Thoracic aorta (tissue), 2 donors: ENCODE measurements at places on chromosomes 2 and 18.
A peak's percentile ranks its signal among the peaks of the same experiment; 100 is the strongest.

GRCh38 chr18:63199743-63200241 is 119.8 kb downstream of the BCL2 start:
- H3K36me3 ChIP-seq, result no peaks in the 10 kb centered on the region
- H3K27ac ChIP-seq, result no peak overlapping the region
- H3K27me3 ChIP-seq, result no peaks in the 10 kb centered on the region
- no peaks in the 10 kb centered on the region for H3K4me1 ChIP-seq
- DNase-seq, result no peak

DNA sequence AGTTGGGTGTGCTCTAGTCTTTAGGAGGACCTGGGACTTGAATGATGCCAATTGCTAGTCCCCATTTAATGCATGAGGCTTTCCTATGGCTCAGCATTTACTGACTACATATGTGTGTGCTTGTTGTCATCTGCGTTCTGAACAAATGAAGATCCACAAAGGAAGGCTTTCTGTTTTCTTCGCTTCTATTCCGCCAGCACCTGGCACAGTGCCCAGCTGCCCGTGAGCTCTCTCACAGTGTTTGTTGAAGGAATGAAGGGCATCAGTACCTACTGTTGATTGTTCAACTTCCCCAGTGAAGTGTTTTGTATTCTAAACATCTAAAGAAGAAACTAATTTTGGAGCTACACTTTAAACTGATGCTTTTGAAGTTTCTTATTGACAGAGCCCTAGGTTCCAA is 122.4 kb upstream of the LINC00305 start:
- no peak overlapping the region for H3K27ac ChIP-seq
- H3K27me3 ChIP-seq, result no peaks in the 10 kb centered on the region
- no peaks in the 10 kb centered on the region for H3K4me1 ChIP-seq
- H3K4me3 ChIP-seq, result no peak overlapping the region
- no peak for DNase-seq

DNA sequence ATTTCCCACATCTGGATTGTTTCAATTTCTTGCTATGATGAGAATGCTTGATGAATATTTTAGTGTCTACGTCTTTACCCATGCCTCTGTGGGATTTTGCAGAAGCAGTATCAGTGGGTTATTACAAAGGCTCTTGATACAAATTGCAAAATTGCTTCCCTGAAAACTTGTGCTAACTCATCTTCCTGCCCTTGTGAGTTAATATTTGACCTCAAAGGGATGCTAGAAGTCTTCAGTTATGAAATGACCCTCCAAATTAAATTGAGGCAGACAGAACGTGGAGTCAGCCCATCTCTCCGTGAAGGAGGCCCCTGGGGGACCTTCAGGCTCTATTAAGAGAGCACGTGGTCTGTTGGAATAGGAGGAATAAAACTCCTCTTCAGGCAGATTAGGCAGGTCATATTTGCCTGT is 239.2 kb upstream of the HS6ST1 start:
- no peaks in the 10 kb centered on the region for H3K27me3 ChIP-seq
- no peak overlapping the region for H3K27ac ChIP-seq
- H3K36me3 ChIP-seq, result no peaks in the 10 kb centered on the region

DNA sequence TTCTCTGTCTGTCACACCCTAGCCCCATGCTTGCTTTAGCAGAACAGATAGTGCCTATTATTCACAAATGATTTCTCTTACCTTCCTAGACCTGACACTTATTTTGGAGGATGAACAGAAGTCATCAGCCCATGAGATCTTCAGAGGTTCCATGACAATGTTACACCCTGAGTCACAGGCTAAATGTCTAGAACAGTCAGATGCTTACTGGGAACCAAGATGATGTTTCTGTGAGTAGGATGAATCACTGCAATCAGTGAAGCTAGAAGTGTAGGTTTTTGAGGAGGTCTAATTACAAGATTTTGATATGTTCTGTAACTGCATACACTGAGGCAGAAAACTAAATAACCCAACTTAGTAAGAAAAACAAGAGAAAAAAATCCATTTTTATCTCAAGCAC is 123.0 kb upstream of the THUMPD2 start:
- no peak for DNase-seq
- no peaks in the 10 kb centered on the region for H3K27me3 ChIP-seq
- no peaks in the 10 kb centered on the region for H3K4me1 ChIP-seq
- H3K36me3 ChIP-seq, result no peaks in the 10 kb centered on the region
- no peak overlapping the region for H3K27ac ChIP-seq

GRCh38 chr18:36843784-36844183 is 14.9 kb downstream of the KIAA1328 start:
- no peaks in the 10 kb centered on the region for H3K27me3 ChIP-seq
- no peaks in the 10 kb centered on the region for H3K4me1 ChIP-seq
- no peak for DNase-seq
- no peak overlapping the region for H3K4me3 ChIP-seq
- no peak overlapping the region for H3K27ac ChIP-seq

- DNase-seq, result no peak
- H3K36me3 ChIP-seq, result no peaks in the 10 kb centered on the region
- H3K4me3 ChIP-seq, result no peak overlapping the region
- no peaks in the 10 kb centered on the region for H3K27me3 ChIP-seq
- no peak overlapping the region for H3K27ac ChIP-seq
- H3K4me1 ChIP-seq, result peaks cover 5% of the 10 kb centered on the region
These were observed 124.9 kb downstream of the PRKCE start for GRCh38 chr2:45776160-45776955.

GRCh38 chr2:120468136-120468535 is 122.2 kb downstream of the INHBB start:
- no peak overlapping the region for H3K27ac ChIP-seq
- no peak for DNase-seq
- H3K27me3 ChIP-seq, result no peaks in the 10 kb centered on the region
- H3K4me3 ChIP-seq, result no peak overlapping the region
- no peaks in the 10 kb centered on the region for H3K36me3 ChIP-seq

DNA sequence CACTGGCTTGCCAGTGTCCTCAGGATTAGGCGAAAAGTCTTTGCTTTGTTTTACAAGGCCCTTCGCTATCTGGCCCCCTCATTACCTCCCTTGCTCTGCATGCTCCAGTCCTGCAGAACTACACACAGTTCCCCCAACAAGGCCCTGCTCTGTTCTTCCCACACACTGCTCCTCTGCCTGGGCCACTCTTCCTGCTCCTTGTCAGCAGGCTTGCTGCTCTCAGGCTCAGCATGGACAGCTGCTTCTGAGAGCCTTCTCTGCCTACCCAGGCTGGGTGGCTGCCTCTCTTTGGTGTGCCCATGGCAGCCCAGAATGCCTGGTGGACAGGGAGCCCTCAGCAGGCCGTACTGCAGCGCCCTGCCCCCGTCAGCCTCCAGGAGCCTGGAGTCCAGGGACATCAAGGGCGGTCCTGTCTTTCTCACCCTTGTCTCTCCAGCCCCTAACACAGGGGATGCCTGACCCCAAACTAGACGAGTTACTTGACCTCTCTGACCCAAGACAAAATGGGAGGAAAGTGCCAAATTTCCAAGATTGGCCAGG is 111.1 kb downstream of the MSH2 start:
- no peaks in the 10 kb centered on the region for H3K4me1 ChIP-seq
- H3K27me3 ChIP-seq, result no peaks in the 10 kb centered on the region
- no peaks in the 10 kb centered on the region for H3K36me3 ChIP-seq
- no peak overlapping the region for H3K4me3 ChIP-seq

GRCh38 chr2:6211236-6211635 is 519.1 kb downstream of the SOX11 start:
- H3K27ac ChIP-seq, result no peak overlapping the region
- no peaks in the 10 kb centered on the region for H3K27me3 ChIP-seq
- H3K36me3 ChIP-seq, result no peaks in the 10 kb centered on the region

DNA sequence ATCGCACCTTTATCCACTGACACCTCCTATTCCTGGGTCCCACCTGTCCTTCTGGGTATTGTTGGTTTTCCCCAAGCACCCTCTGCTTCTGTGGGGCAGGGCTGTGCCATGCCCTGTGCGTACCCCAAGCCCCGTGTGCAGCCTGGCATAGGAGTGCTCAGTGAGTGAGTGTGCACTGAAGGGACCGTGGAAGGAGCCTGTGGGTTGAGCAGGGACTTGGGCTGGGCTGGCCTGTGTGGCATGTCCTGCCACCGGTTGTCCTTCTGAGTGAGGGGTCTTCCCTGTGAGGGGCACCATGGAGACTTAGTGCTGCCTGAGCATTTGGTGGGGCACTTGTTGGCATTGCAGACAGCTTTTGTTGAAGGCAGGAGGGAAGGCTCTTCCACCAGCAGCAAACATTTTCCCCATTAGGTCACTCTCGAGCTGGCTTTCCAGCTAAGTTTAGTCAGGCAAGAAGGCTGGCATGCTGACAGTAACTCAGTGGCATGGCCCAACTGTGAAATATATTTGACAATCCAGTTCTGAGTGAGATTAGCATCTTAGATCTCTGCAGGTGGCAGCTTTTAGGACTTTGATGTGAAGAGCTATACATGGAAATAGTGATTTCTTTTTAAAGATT is 64.7 kb downstream of the LPIN1 start:
- peak overlapping the region; percentile 15 for H3K27ac ChIP-seq
- H3K27me3 ChIP-seq, result no peaks in the 10 kb centered on the region
- H3K36me3 ChIP-seq, result peaks cover 20% of the 10 kb centered on the region
- H3K4me3 ChIP-seq, result no peak overlapping the region

GRCh38 chr2:144443837-144444817 is 75.8 kb downstream of the ZEB2 start:
- H3K36me3 ChIP-seq, result no peaks in the 10 kb centered on the region
- H3K4me1 ChIP-seq, result peaks cover 76% of the 10 kb centered on the region
- peak overlapping the region; percentile 19 for H3K4me3 ChIP-seq
- no peak for DNase-seq
- H3K27ac ChIP-seq, result peak overlapping the region; percentile 29
- no peaks in the 10 kb centered on the region for H3K27me3 ChIP-seq

GRCh38 chr2:166042356-166042755 is 85.5 kb downstream of the SCN1A start:
- no peaks in the 10 kb centered on the region for H3K27me3 ChIP-seq
- H3K4me3 ChIP-seq, result no peak overlapping the region
- no peak for DNase-seq
- no peaks in the 10 kb centered on the region for H3K36me3 ChIP-seq
- no peaks in the 10 kb centered on the region for H3K4me1 ChIP-seq
- H3K27ac ChIP-seq, result no peak overlapping the region

DNA sequence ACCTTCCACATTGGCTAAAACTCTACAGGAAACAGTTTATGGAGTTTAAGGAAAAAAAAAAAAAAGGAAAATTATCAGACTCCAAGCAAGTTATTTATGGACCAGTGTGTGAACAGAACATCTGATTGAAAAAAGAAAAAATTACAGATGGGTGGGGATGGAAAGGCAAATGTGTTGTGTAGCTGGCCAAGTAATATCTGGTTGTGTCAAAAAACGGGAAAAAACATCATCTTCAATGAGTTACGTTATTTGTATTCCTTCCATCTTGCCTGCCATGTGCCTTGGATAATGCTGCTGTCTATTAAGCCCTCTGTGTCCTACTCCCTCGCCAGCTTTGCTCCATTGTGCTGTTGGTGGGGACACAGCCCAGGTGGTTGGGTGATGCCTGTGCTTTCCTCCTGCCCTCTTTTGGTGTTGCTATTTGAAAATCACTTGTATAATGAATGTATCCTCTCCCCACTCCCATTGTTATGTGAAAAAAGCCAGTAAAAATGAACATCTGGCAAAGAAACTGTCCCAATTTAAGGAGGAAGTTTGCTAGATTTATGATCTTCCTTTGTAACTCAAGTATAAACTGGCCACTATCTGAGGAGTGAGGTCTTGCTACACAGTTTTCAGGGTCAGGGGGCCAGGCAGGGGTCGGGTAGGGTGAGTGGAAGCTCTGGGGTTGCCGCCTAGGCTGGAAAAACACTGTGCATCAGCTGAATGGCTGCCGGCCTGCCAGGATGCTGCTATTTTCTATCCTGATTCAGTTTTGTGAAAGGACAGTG is 155.9 kb downstream of the FMNL2 start:
- H3K4me1 ChIP-seq, result peaks cover 25% of the 10 kb centered on the region
- H3K36me3 ChIP-seq, result no peaks in the 10 kb centered on the region
- no peaks in the 10 kb centered on the region for H3K27me3 ChIP-seq
- H3K4me3 ChIP-seq, result no peak overlapping the region

DNA sequence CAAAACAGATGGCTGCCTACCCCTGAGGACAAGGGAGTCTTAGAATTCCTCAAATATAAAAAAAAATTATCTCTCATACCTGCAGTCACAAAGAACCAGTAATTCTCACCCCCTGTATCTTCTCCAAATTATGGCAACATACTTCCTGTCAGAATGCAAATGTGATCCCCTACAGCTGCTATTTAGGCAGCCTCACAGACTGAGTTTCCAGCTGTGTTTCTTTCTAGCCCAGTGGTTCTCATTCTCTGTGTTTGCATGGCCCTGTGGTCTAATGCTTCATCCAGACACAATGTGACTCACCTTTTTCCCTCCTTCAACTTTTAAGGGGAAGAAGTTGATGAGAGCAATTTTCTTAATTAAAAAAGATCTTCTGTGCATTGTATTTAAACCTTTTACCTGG is 726.3 kb downstream of the TSN start:
- no peak for DNase-seq
- H3K4me1 ChIP-seq, result no peaks in the 10 kb centered on the region
- no peak overlapping the region for H3K4me3 ChIP-seq
- no peak overlapping the region for H3K27ac ChIP-seq
- no peaks in the 10 kb centered on the region for H3K27me3 ChIP-seq
- H3K36me3 ChIP-seq, result no peaks in the 10 kb centered on the region

- DNase-seq, result no peak
- H3K36me3 ChIP-seq, result peaks cover 4% of the 10 kb centered on the region
- H3K4me1 ChIP-seq, result no peaks in the 10 kb centered on the region
- H3K27me3 ChIP-seq, result no peaks in the 10 kb centered on the region
- no peak overlapping the region for H3K4me3 ChIP-seq
- no peak overlapping the region for H3K27ac ChIP-seq
These were observed 26.4 kb downstream of the ST3GAL5 start for GRCh38 chr2:85862426-85862825.

DNA sequence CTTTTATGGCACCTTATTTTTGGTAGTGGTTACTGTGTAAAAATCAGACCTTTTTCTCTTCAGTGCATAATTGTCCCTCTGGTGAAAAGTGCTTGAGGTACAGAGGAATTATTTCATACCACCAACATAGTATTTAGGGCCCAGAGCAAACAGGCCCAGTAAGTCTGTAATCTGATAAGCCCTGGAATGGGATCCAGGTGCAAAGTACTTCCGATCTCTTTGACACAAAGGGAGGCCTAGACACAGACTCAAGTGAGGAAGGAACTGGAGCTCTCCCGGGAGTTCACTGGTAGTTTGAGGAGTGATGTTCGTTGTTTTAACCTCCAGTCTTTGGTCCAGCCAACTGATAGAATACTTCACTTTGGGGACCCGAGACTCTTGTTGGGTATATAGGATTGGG is 57.4 kb downstream of the RAB31 start:
- H3K4me1 ChIP-seq, result no peaks in the 10 kb centered on the region
- DNase-seq, result no peak
- H3K27ac ChIP-seq, result no peak overlapping the region
- H3K27me3 ChIP-seq, result no peaks in the 10 kb centered on the region
- H3K36me3 ChIP-seq, result no peaks in the 10 kb centered on the region
- H3K4me3 ChIP-seq, result no peak overlapping the region

DNA sequence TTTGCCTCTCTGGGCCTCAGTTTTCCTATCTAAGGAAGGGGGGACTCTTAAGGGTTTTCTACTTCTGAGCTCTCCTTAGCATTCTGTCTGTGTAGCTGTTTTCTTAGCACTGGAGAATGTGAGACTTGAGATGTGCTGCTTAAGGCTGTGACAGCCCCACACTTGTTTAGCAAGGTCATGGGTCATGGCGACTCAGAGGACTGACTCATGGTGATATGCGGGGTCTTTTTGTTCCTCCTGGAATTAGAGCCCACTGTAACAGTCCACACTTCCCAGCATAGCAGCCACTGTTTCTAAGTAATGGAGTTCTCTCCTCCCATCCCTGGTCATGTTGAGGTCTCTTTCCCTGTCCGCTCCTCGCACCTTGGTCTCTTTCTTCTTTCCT is 4.1 kb upstream of the LPIN1 start:
- no peaks in the 10 kb centered on the region for H3K27me3 ChIP-seq
- no peak for DNase-seq
- no peak overlapping the region for H3K27ac ChIP-seq
